M059J (cell line): ENCODE measurements at places on chromosomes 4 and X. TPM values are rescaled to one million over a fixed set of nuclear protein-coding genes. Genes with fewer than 3 reads are reported as not detected.

GRCh38 chr4:10130178-10130888 lies 13.7 kb upstream of the WDR1 start:
- no peak for DNase-seq

DNA sequence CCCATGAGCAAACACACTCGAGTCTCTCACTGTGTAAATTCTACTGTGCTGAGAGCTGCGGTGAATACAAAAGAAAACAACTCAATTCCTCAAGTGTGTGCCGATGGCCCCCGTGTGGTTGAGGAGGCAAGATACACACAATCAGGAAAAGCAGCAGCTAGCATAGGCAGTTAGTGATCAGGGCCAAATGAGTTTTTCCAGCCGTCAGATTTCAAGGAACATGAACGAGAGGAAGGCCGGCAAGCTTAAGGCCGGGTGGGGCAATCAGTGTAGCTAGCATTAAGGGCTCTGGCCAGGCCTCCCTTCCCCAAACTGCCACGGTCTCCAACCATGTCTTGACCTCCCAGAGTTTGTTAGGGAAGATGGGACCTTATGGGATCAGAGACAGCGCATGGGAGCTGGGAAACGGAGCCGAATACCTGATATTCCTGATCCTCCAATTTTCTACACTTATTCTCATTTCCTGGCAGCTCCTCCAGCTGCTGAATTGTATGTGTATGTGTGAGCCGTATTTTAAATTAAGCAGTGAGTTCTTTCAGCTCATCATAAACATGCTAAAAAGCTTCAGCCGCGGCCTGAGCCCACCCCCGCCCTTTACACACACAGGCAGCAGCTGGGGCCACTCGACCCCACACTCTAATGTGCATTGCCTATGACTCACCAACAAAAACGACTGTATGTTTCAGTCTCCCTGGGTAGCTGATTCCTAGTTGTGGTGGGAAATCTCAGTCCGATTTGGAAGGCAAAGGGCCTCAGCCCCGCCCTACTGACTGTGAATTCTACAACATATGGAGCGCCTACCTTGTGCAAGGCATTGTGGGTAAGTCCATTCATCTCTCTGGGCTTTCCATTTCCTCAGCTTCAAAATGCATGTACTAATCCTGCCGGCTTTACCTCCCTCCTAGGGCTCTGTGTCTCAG lies 59.9 kb downstream of the RTL9 start:
- peak; percentile 70 for DNase-seq

- no peak for DNase-seq
Measured at GRCh38 chr4:155762334-155762733, 3.5 kb downstream of the GUCY1B1 start.

DNA sequence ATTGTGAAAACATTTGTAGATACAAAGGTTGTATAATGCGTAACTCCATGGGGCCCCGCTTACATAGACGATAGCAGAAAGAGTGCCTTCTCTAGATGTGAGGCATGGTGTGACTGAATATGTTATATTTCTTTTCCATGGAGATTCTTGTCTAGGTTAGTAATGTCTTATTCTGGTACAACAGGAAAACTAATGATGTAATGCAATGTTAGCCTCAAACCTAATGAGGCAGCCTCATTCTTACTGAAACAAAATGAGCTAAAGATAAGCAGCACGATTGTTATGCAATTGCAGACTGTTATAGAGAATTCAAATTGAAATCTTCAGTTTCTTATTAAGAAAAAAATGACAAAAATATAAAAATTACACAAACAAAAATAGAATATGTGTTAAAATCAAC lies 171.1 kb upstream of the ANKRD50 start:
- DNase-seq, result no peak

DNA sequence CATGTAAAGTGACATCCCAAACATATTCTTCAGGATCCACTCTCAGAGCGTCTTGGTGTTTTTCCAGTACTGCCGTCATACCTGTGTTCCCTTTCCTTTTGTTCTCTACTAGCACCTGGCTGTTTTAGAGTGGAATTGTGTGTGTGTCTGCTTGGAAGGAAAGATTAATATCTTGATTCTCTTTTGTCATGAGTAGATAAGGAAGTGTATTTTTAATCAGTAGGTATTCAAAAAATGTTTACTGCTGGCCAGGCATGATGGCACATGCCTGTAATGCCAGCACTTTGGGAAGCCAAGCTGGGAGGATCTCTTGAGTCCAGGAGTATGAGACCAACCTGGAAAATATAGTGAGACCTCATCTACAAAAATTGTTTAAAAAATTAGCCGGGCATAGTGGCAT lies 198.8 kb downstream of the CBR4 start:
- no peak for DNase-seq

DNA sequence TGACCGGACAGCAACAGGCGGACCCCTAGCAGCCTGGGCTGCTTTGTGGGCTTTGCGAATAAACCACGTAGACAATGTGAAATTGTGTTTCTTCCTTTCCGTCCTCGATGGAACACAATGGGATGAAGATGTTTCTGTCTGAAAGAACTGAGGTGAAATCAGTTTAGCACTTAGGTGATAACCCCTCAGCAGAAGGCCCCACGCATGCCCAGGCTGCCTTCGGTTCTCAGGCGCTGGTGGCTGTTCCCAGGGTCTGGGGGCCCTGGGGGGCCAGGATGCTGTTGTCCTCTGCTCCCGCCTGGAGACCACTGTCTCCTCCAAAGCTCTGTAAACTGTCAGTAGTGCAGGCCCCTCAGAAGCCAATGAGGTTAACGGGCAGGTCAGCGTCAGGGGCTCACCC lies 73.9 kb upstream of the HGFAC start:
- DNase-seq, result no peak

GRCh38 chr4:140994015-140994414 lies 139.3 kb downstream of the RNF150 start:
- DNase-seq, result no peak

DNA sequence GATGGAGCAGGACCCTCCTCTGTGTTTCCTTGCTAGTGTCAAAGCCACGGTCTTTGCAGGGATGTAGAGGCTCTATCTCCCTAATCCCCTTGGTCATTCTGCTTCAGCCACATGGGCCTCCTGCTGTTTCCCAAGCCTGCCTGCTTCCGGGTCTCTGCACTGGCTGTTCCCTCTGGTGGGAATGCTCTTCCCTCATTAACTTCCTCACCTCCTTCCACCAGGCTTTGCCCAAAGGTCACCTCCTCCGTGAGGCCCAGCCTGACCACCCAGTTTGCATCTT lies 56.6 kb downstream of the ABLIM2 start:
- no peak for DNase-seq

GRCh38 chr4:127698789-127699200 lies 31.4 kb upstream of the SLC25A31 start:
- DNase-seq, result peak; percentile 85

DNA sequence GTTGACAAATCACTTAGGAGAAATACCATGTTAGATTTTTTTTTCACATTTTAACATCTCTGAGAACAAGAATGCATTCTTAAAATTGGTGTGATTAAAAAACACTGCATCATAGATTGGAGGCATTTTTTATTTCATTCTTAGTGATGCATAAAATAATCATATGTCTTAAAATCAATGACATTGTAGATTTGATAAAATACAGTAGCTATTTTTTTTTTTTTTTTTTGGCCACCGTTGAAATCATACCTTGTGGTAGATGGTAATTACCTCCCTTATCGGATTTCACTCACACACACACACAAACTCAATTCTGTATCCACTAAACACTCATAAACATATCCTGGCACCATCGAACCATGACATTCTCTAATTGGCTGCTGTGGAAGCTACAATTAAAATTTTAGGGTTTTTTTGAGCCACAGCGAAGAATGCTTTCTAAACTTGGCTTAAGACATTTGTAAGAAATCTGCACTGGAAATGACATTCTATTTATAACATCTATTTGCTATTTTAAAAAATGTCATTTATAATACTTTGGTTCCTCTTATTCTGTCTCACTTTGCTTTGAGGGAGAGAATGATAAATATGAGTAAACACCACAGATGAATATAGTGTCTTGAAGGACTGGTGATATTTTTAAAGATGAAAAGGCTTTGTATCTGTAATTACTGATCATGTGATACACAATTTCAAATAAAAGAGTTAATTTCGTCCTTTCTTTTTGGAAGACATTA lies 60.1 kb downstream of the CCSER1 start:
- no peak for DNase-seq

- DNase-seq, result no peak
Measured at GRCh38 chr4:140720387-140721304, 35.5 kb downstream of the TBC1D9 start.

DNA sequence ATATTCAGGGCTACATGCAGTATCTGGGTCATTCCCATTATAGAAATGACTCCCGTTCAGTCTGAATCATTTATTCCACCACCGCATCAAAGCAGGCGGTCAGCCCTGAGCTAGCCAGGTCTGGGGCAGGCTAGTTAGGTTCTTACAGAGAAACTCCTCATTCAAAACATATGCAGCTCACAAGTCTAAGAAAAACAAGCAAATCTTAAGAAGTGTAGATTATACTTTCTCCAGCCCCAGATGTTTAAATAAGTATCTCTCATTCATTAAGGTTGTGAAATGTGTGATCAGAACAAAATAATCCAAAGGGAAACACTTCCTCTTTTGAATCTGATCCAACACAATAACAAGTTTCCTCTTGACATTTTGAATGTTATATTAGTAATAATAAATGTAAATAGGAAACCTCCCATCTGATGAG lies 441.9 kb downstream of the INPP4B start:
- peak; percentile 78 for DNase-seq

FAM149A gene
- not detected in 2 replicates for total RNA-seq

RCHY1 gene
- total RNA-seq, result 10.6 and 11.7 TPM in 2 replicates

FAM9B gene
- total RNA-seq, result not detected in 2 replicates

OPRPN gene
- total RNA-seq, result not detected in 2 replicates

C4orf36 gene
- total RNA-seq, result 0.12 and 0.76 TPM in 2 replicates
